ENCODE measurements at places on chromosomes 1 and 21. TPM values are rescaled to one million over a fixed set of nuclear protein-coding genes. Genes with fewer than 3 reads are reported as not detected.

SPRR2E gene
- total RNA-seq, result not detected

MUTYH gene
- total RNA-seq, result 35.6 TPM

ZYG11A gene
- total RNA-seq, result 0.04 TPM

JAM2 gene
- 0.63 TPM for total RNA-seq
